Mesothelial cell of epicardium (in vitro differentiated cells): ENCODE measurements at places on chromosomes 12 and 14. TPM values are rescaled to one million over a fixed set of nuclear protein-coding genes. Genes with fewer than 3 reads are reported as not detected.

DNA sequence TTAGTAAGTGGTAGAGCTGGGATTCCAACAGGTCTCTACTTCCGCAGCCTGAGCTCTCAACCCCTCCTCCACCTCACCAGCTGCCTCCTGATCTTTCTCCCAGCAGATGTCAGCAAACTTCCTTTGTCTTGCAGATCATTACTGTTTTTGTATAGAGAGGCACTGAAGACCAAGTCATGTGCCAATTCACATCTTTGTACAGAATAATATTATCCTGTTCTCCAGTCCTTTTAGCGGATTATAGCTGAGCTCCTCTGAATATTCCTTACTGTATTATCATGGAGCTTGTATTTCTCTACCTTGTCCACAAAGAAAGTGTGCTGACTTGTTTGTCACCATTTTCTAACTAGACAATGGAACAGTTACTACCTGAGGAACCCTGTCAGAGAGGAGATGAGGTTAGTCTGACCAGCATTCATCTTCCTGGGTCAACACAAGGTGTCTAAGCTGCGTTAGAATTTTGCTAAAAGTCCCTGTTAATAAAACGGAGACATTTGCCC is 142.3 kb upstream of the ARHGAP5 start:
- H3K4me3 ChIP-seq, result no peak overlapping the region
- H3K27ac ChIP-seq, result no peak overlapping the region
- H3K4me1 ChIP-seq, result peaks cover 16% of the 10 kb centered on the region
- DNase-seq, result no peak
- H3K27me3 ChIP-seq, result no peaks in the 10 kb centered on the region
- no peaks in the 10 kb centered on the region for H3K36me3 ChIP-seq

DNA sequence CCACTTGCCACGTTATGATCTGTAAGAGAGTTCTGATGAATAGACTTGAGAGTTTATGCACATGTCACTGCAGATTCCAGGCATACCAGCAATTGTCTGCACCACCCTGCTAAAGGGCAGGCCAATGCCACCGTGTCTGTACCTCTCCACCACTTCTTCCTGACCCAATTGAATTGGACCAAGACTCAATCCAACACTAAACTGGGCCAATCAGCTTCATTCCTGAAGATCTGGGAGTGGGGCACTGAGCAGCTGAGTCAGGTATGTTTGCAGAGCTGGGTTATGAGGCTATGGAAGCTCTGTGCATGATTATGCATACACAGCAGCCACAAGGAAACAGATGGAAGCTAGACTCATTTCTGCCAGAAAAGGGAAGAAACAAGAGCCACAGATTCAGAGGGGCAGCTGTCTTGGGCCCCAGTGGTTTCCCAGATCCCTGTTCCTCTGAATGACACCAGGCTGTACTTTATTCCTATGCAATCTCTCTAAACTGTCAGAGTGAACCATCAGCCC is 28.0 kb downstream of the DAO start:
- peaks cover 8% of the 10 kb centered on the region for H3K4me1 ChIP-seq
- no peak for DNase-seq
- no peak overlapping the region for H3K4me3 ChIP-seq
- H3K27me3 ChIP-seq, result no peaks in the 10 kb centered on the region
- H3K36me3 ChIP-seq, result no peaks in the 10 kb centered on the region

GRCh38 chr12:51318846-51319599 is 5.0 kb downstream of the BIN2 start:
- peaks cover 38% of the 10 kb centered on the region for H3K4me1 ChIP-seq

Gene CLEC12A
- not detected in 3 replicates for total RNA-seq

DNA sequence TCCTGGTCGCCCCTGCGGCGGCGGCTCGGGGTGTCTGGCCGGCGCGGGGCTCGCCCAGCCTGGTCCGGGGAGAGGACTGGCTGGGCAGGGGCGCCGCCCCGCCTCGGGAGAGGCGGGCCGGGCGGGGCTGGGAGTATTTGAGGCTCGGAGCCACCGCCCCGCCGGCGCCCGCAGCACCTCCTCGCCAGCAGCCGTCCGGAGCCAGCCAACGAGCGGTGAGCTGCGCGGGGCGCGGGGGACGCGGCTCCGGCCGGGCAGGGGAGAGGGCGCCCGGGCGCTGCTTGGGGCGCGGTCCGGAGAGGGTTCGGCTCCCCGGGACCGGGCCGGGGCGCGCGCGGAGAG is at the start of gene LGALS3:
LGALS3 (plus strand) TSS at position 167 of the 342 bp plus-strand sequence. CDS start 8,122 bp downstream, outside the sequence.
- H3K4me1 ChIP-seq, result peaks cover 17% of the 10 kb centered on the region
- H3K36me3 ChIP-seq, result no peaks in the 10 kb centered on the region
- peaks cover 29% of the 10 kb centered on the region for H3K27me3 ChIP-seq
- H3K27ac ChIP-seq, result peak within 1 kb of the TSS; percentile 39

Gene GPRC5D
- total RNA-seq, result not detected in 3 replicates

Gene TMTC2
- 36.9 to 39.5 TPM (median 38.3 TPM) in 3 replicates for total RNA-seq

- peaks cover 45% of the 10 kb centered on the region for H3K4me1 ChIP-seq
- DNase-seq, result no peak
- no peak overlapping the region for H3K4me3 ChIP-seq
- no peak overlapping the region for H3K27ac ChIP-seq
These were observed 206.5 kb downstream of the BCAT1 start for GRCh38 chr12:24742378-24742777.

- no peaks in the 10 kb centered on the region for H3K27me3 ChIP-seq
- no peak overlapping the region for H3K4me3 ChIP-seq
- H3K36me3 ChIP-seq, result peaks cover 34% of the 10 kb centered on the region
These were observed 19.4 kb downstream of the RAP1B start for GRCh38 chr12:68630050-68630449.

GRCh38 chr12:26275313-26276131 is 80.1 kb downstream of the SSPN start:
- H3K4me3 ChIP-seq, result no peak overlapping the region
- H3K36me3 ChIP-seq, result no peaks in the 10 kb centered on the region
- H3K27me3 ChIP-seq, result peaks cover 3% of the 10 kb centered on the region
- H3K4me1 ChIP-seq, result peaks cover 48% of the 10 kb centered on the region
- H3K27ac ChIP-seq, result peak overlapping the region; percentile 88

DNA sequence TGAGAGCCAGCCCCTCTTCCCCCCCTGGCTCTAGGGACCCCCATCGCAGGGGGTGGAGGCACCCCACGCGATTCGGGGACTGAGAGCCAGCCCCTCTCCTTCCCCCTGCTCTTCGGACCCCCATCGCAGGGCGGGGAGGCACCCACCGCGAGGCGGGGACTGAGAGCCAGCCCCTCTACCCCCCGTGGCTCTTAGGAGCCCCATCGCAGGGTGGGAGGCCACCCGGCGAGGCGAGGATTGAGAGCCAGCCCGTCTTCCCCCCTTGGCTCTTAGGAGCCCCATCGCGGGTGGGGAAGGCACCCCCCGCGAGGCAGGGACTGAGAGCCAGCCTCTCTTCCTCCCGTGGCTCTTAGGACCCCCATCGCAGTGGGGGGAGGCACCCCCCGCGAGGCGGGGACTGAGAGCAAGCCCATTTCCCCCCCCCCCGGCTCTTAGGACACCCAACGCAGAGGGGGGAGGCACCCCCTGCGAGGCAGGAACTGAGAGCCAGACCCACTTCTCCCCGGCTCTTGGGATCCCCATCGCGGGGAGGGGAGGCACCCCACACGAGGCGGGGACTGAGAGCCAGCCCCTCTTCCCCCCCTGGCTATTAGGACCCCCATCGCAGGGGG is 45.6 kb downstream of the DDX11 start:
- H3K27me3 ChIP-seq, result peaks cover 18% of the 10 kb centered on the region
- H3K27ac ChIP-seq, result no peak overlapping the region
- no peak for DNase-seq
